ENCODE measurements at places on chromosomes 13 and 19.
A peak's percentile ranks its signal among the peaks of the same experiment; 100 is the strongest.

GRCh38 chr13:98475522-98475921 is 101.4 kb downstream of the STK24 start:
- DNase-seq = no peak

DNA sequence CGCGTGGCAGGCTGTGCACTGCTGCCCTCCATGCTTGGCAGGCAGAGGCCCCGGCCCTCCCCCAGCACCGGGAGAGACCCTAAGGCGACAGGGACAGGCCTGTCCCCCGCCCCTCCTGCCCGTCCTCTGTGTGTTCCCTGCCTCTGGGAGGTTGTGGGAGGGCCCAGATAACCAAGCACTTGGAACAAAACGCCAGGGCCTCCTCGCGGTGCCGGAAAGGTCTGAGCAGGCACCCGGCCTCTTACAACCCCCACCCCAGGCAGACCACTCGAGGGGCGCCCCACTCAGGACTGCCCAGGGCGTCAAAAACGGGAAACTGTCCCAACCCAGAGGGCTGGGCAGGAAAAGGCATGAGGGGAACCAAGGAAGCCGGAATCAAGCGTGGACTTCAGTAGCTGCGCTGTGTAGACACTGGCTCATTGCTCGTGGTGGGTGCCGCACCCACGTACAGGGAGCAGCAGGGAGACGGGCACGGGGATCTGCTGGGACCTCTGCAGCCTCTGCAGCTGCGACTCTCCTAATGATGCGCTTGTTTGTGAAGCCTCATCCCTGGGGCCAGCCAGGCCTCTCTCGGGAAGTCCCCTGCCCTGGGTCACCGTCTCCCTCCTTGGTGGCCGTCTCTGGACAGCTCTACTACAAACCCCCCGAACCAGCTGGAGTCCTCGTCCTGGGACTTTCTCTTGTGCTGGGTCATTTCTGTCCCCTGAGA is 20.0 kb downstream of the GNA11 start:
- DNase-seq = no peak

GRCh38 chr13:89550938-89551337 is 1796.5 kb upstream of the MIR17HG start:
- no peak for DNase-seq

GRCh38 chr13:104691767-104692467 is 1625.7 kb upstream of the SLC10A2 start:
- no peak for DNase-seq

DNA sequence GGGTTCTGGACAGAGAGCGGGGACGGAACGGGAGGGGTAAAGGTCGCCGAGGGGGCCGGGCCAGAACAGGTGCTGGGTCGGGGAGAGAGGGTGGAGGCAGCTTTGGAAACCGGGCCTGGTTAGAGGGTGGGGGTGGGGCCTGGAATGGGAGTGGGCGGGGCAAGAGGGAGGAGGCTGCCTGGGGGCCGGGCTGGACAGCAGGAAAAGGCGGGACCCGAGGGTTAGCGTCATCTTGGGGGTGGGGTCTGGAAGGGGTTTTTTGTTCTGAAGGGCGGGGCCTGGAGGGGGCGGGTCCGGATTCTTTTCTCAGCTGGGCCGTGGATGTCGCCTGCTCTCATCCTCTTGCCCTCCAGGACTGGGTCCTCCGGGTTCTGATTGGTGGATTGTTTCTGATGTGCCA is 4.3 kb upstream of the ZNF813 start:
- DNase-seq = no peak

- DNase-seq = no peak
Measured at GRCh38 chr13:28204043-28204442, 65.7 kb downstream of the PAN3 start.

DNA sequence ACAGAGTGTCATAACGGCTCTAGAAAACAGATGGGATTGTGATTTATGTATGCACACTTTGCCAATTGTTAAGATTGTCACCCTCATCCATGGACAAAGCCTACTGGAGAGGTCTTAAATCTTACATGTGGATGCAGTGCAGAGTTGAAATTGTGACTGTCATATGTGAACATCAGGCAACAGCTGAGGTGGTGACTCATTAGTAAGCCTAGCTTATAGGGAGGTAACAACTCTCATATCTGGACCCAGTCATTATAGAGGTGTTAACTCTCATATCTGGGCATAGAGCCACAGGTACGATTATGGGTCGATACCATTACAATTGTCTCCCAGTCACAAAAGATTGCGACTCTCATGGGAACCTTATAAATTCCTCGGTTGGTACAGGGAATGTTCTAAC is 29.8 kb upstream of the ZNF254 start:
- no peak for DNase-seq

- DNase-seq = no peak
Measured at GRCh38 chr19:40960062-40960685, 30.9 kb upstream of the CYP2B6 start.

DNA sequence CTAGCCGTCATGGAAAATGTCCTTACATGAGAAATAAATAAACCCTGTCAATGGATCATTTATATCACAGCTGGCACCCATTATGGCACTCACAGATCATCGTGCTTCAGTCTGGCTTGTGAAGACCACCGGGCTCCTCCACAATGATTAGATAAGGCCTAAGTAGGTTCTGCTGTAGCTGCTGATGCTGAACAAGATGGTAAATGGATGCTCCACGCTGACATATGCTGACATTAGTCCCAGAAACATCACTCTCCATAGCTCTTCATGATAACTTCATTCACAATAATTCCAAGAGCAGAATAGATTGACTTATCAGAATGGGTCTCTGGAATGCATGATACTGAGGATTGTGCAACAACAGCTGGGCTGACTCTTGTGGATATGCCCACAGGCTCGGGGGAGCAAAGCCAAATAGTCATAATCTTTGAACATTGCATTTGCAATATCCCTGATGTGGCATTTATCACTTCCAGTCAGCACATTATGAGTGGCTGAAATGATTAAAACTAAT is 63.8 kb upstream of the RXFP2 start:
- no peak for DNase-seq

DNA sequence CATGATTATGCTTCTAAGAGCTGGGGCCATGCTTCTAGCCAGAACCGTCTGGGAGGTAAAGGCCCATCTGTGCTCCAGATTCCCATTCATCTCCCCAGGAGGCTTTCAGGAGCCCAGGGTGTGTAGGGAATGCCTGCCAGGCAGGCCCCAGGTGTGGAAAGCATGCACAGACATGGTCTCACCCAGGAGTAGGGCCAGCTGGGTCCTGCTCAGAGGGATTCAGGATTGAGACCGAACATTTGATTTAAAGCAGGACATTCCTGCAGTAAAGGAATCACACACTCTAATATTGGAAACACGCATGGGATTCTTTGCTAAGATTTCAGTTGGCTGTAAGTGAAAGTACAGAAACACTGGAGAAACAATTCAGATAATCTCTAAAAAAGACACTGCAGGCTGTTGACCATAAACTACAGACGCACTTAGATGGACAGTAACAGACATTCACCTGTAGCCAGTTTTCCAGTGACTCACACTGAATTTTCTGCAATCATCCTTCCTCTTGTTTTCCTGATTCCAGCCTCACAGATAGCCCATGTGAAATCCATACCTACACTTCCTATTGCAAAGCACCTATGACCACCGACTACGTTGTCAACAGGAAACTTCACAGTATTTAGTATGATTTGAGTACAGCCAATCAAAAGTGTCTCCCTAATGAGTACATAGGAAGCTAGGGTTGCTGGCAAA is 257.8 kb downstream of the TBC1D4 start:
- DNase-seq = no peak

GRCh38 chr13:45925151-45925550 is 73.6 kb upstream of the SIAH3 start:
- no peak for DNase-seq

- DNase-seq = no peak
Measured at GRCh38 chr13:106139377-106139776, 396.1 kb downstream of the EFNB2 start.

- no peak for DNase-seq
Measured at GRCh38 chr13:49454388-49455006, 10.4 kb downstream of the SETDB2 start.

DNA sequence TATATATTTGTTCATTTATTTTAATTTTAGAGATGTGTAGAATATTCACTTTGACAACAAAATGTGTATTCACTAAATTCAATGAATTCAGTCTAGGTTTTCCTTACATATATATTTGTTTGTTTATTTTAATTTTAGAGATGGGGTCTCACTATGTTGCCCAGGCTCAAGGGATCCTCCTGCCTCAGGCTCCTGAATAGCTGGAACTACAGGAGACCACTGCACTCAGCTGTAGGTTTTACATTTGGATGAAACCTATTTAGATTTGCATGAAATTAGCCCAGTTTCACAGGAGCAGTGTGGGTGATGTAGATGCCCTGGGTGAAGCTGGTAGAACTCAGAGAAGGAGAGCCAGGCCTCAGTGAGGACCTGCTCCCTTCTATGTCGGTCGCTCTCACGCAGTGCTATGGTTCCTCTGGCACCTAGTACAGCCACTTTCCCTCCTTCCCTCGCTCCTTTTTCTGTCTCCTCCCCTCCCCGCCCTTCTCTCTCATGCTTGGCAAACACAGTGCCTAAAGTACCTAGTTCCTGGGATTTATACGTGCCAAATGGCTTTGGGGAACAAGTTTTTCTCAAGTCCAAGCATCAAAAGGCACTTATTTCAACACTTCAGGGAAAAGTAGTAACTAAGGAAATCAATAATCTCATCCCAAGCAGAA is 14.7 kb upstream of the HMGB1 start:
- DNase-seq = no peak

DNA sequence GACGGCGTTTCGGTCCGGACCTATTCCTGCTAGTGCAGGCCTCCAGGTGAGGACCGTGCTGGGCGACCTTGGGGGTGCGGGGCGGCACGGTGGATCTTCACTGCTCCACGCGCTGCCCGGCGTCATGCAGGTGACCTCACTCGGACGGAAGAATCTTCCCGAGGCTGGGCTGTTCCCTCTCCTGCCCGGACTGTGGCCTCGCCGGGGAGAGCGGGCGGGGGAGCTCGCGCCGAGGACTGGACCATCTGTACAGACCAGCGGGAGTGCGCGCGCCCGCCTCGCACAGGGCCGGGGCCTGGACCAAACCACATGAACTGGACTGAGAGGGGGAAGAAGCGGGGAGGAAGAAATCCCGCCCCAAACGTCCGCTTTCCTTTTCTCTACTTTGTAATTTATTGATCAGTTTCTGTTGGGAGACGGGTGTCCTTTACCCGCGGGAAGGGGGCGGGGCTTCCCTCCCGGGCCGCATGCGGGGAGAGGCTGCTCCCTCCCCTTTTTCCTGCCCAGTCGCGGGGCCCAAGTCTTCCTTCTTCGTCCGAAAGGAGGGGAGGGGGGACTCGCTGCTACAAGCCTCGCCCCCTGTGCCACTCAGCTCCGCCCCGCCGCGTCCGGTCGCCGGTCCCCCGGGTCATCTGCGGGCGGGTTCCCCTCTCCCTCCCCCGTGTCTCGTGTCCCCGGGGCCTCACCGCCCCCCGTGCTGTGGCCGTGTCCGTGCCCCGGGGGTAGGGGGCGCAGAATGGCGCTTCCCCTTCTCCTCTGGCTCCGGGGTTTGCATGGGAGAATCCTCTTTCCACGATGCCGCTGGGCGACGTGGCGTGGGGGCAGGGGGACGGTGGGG is 4.9 kb downstream of the HRC start:
- peak; percentile 85 for DNase-seq

GRCh38 chr13:98918771-98919170 is 59.1 kb downstream of the DOCK9 start:
- DNase-seq = no peak

DNA sequence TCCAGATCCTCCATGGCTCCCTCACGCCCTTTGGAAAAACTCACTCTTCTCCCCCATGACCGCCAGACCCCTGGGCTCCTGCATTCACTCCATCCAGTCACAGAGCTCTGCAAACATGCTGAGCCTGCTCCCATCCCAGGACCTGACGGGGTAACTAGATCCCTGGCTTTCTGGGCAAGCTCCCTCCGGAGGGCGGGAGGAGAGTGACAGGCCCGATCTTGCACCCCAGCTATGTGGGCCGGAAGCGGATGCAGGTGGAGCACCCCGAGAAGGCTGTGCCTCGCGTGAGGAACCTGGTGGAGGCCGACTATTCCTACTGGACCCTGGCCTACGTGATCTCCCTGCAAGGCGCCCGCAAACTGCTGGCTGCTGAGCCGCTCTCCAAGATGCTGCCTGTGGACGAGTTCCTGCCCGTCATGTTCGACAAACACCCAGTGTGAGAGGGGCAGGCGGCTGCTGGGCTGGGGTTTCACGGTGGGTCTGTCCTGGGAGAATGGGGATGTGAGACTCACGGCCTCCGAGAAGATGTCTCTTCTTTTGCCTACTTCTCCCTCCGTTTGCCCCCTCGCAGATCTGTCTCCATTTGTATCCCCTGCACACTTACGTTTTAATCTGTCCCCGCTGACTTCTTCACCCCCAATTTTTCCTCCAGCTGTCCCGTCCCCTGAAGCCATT is 25.2 kb downstream of the COLGALT1 start:
- no peak for DNase-seq

GRCh38 chr13:98370806-98371515 is 193.9 kb upstream of the RNF113B start:
- no peak for DNase-seq

GRCh38 chr13:106110241-106110855 is 425.1 kb downstream of the EFNB2 start:
- no peak for DNase-seq

Measured in A549 (cell line).